ENCODE measurements at places on chromosomes 2 and 18.

- DNase-seq = no peak
Measured at GRCh38 chr2:56224316-56224715, 40.5 kb downstream of the CCDC85A start.

- no peak for DNase-seq
Measured at GRCh38 chr2:45361666-45362065, 249.4 kb downstream of the SRBD1 start.

DNA sequence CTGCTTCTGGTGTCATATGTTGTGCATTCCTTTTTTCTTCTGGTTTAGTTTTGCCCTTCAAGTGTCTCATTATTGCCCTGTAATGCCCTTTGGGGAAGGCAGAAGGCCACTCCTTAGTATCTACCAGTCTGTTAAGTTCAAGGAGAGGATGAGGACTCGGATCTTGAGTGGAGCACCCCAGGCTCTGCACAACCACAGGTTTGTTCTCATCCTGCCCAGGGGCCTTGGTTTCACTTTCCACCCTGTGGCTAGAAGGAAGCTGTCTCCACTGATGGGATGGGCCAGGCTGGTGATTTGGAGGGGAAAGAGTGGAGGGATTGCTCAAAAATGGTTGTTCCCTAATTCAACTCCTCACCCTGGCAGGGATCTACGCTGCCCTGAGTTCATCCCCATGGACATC, 30.2 kb upstream of the RAB11FIP5 start:
- DNase-seq = no peak

DNA sequence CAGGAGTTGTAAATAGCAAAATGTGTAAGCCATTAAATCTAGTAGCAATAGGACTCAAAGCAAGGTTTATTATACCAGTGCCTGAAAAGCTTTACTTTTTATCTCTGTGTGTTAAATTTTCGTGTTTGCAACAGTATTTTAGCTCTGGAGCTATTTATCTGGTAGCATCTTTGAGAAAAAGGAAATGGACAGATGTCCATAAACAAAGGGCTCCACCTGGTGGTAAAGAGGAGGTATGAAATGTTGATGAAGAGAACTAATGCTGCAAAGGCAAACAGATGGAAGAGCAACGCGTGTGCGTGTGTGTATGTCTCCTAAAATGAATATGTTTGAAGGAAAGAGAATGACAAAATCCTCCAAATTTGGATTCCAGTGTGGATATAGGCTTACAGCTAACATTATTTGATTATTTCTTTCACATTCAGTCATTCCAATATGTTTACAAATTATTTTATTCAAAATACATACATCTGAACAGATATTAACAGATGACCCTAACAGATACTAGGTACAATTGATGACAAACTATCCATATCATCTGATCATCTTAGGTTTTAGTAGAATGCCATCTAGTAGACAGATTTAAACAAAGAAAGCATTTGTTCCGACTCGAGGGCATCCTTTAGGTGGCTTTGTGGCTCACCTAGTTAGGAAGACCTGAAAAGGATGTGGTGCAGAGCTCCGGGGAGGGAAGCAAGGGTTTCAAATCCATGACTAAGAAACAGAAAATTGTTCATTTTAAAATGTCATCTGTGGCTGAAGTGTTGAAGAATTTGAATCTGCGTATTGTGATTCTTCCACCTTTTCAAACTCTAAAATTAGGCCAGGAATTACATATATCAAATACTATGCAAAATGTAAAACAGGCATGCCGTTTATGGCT, 383.3 kb downstream of the MTX2 start:
- DNase-seq = peak; percentile 50

DNA sequence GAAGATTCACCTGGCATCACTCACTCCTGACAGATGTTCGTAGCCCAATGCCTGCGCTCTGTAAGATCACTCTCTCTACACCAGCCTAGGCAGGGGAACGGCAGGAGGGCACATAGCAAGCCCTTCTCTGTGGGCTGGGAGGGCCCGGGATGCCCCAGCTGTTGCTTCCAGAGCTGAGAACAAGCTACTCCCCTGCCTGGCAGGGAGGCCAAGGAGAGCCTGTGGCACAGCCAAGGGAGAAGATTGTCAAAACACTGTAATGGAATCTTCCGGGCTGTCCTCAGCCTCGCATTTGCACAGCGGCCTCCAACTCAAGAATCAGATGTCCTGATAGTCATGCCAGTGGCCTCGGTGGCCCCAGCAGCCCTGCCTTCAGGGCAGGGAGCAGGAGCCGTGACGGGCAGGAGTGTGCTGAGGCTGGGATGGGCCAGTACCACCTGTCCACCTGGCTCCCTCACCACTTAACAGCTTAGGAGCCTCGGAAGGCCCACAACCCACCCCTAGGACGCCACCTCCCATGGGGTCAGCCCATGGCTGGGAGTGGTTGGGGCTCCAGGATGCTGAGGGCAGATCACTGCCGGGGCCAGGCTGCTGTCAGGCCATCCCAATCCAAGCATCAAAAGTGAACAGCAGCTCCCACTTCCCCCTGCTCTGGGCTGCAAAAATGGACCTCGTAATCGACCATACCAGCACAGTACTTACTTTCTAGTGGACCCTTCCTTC, 21.9 kb upstream of the SLC35F6 start:
- DNase-seq = no peak

- DNase-seq = no peak
Measured at GRCh38 chr18:21134895-21135294, 23.3 kb upstream of the ROCK1 start.

DNA sequence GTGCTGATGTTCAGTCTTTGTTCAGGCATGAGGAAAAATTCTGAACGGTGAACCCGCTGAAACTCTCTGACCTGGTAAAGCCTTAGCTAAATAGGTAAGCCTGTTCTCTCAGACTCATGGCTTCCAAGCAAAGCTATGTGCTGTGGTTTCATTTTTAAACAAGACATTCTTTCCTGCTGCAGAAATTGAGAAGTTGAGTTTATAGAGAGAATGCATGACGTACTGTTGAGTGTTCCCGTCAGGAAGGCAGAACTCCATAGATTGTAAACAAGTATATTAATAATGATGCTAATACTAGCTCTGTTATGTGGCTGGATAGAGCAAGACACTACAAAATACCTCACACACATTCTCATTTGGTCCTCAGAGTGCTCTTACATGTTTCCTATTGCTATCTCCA, 424.0 kb upstream of the CRIM1 start:
- DNase-seq = no peak

DNA sequence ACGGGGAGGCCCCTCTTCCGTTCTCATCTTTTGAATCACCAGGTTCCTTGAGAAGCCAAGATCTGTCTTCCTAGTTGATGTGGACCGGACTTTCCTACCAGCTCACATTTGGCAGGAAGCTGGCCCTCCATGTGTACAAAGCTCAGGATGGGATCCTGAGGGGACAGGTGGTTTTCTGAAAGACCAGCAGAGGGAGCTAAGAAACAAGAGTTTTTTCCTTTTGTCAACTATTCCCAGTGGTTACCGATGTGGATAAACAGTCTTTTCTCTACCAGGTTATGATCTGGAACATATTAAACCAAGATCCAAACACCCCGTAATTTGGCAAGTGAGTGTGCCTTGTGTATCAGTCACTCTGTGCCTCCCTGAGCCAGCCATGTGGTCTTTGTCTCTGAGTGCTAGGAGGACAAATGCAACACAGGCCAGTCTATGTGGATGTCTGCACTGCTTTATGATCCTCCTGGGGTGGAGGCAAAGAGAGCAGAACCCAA, 25.1 kb upstream of the ARHGAP25 start:
- DNase-seq = peak; percentile 27

- DNase-seq = peak; percentile 88
Measured at GRCh38 chr2:174027956-174028355, 62.8 kb upstream of the SP3 start.

- DNase-seq = no peak
Measured at GRCh38 chr18:55240978-55241377, 281.7 kb upstream of the CCDC68 start.

- DNase-seq = no peak
Measured at GRCh38 chr2:159912580-159912979, 114.6 kb upstream of the CD302 start.

- DNase-seq = no peak
Measured at GRCh38 chr2:47386551-47386950, 16.4 kb upstream of the MSH2 start.

- peak; percentile 87 for DNase-seq
Measured at GRCh38 chr18:23719634-23720201, 30.5 kb downstream of the LAMA3 start.

- DNase-seq = no peak
Measured at GRCh38 chr2:238142382-238143205, 4.1 kb downstream of the KLHL30 start.

DNA sequence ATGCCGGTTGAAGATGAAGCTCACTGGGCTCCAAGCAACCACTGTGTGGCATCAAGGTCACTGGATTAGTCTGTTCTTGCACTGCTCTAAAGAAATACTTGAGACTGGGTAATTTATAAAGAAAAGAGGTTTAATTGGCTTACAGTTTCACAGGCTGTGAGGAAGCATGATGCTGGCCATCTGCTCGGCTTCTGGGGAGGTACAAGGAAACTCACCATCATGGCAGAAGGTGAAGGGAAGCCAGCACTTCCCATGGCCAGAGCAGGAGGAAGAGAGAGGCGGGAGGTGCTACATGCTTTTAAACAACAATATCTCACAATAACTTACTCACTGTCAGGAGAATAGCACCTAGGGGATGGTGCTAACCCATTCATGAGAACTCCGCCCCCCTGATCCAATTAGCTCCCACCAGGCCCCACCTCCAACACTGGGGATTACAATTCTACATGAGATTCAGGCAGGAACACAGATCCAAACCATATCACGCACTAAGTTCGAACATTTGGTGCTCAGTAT, 109.7 kb upstream of the MGAT5 start:
- no peak for DNase-seq

- no peak for DNase-seq
Measured at GRCh38 chr2:203648273-203648672, 58.2 kb upstream of the CD28 start.

All from umbilical cord (tissue), 2 donors.